NCI-H2081 (cell line): ENCODE measurements at places on chromosomes 11 and 22.

DNA sequence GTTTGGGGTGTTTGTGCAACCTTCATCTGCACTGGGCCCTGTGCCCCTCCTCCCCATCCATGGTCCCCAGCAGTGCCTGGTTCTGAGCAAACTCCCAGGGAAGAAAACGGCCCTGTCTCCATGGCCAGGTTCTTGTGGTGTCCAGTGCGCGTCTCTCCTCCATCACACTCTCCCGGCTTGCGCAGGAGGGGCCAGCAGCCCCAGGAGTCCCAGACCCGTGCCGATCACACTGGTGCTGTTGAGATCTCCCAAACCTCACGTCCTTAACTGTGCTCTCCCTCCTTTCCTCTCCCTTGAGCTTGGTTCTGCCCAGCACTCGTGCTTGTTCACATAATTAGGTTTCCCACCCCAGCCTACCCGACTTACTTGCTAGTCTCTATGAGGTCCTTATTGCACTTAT is 10.9 kb upstream of the GRK2 start:
- no peak for DNase-seq

- no peak for DNase-seq
These were observed 61.8 kb downstream of the SNX19 start for GRCh38 chr11:130854483-130854882.

DNA sequence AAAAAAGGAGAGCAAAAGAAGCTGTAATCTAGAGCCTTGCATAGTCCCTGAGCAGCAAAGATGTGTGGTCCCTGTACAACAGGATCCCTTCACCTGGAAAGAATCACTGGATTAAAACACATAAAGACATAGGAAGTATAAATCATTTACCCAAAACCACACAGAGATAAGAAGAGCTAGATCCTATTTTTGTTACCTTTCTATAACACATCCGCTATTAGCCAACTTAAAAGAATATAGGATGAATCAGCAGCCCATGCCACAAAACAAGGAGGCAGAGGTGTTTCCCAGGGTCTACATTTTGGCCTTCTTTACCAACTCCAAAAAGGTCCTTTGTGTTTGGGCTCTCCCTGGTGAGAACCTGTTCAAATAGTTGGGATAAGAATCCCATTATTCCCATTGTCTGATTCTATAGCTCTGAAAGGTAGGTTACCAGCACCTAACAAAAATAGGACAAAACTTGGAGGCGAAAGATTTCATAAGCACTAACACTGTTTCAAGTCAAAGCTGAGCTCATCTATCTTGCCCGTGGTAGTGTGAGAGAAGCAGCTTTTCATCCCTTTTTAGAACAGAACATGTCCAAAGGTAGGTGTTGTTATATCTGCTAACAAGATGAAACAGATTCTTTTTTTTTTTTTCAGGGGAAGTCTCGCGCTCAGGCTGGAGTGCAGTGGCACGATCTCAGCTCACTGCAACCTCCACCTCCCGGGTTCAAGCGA is 26.8 kb downstream of the PAK1 start:
- DNase-seq, result no peak

GRCh38 chr22:42869888-42870480 is 12.9 kb upstream of the ARFGAP3 start:
- no peak for DNase-seq

DNA sequence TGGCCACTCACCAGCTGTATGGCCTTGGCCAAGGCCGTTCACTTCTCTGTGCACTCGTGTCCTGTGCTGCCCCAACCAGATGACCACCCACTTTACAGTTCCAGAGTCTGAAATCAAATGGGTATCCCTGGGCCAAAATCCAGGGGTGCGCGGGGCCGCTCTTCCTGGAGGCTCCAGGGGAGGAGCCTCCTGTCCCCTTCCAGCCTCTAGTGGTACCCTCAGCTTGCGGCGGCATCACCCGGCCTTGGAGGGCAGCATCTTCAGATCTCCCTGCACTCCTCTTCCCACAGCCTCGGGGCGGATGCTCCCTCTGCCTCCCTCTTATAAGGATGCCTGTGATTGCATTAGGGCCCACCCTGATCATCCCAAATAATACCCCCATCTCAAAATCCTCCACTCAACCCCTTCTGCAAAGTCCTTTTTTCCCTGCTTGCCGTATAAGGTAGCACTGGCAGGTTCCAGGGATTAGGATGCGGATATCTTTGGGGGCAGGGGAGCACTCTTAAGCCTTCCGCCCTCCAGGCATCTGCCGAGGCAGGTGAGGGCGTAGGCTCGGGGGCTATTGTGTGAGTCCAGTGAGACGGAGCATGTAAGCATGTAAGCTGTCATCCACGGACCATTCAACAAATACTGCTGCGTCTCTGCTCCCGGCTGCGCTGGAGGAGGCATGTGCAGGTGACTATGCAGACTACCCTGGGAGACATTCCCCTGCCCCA is 24.4 kb upstream of the SHISAL1 start:
- peak; percentile 67 for DNase-seq

GRCh38 chr11:62033191-62034035 is 66.0 kb upstream of the FTH1 start:
- no peak for DNase-seq

DNA sequence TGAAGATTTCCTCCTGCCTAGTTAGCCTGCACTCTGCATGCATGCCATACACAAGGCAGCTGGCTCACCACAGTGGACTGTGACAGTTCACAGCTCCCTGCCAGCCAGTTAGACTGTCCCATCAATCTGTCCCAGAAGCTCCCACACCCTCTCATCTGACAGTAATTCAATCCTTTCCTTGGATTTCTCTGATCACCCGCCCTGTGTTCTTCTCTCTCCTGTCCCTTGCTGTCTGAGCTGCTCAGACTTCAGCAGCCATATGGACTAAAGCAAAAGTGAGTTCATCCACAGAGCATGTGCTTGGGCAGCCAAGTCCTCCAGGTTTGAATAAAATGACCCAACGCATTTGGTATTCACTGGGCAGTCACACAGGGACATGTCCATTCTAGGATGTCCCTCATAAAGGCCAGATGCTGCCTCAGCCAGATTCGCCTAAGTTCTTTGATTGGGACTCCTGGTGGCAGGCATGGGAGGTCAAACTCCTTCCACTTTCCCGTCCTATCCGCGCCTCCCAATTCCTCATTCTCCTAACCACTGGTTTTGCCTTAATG is 54.5 kb upstream of the ZBTB44 start:
- no peak for DNase-seq

DNA sequence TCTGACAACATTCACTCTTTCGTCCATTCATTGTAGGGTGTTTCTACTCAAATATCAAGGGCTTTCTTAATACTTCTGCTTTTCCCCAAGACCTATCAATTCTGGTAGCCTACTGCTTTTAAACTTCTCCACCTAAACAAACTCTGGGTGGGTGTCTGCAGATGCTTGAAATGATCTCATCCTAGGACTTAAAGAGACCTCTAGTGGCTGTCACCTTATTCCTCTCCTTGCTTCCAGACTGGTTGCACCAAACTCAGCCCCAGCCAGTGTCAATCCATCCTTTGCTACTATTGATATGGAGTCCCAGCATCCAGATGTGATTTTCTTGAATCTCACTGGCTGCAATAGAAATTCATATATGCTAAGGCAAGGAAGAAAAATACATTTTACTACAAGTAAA is 274.7 kb downstream of the NXPE2 start:
- DNase-seq, result no peak

GRCh38 chr11:110113505-110113904 is 20.3 kb downstream of the ZC3H12C start:
- no peak for DNase-seq

GRCh38 chr11:931385-931784 is 5.7 kb downstream of the AP2A2 start:
- no peak for DNase-seq

GRCh38 chr11:11968511-11969280 is 39.7 kb downstream of the DKK3 start:
- DNase-seq, result no peak

DNA sequence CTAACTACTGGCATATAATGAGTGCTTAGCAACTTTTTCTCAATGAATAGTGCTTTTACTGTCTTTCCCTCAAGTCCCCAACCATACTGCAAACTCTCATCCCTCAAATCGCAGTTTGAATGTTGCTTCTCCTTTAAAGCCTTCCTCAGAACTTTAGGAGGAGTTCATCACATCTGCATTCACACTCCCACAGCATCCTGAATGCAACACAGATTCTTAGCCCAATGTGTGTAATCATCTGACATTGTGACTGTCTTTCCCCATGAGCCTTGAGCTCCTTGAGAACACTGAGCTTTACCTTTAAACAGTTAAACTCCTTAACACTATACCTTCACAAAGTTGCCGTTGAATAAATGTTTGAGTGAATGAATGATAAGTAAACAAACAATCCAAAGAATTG is 81.7 kb upstream of the FAM181B start:
- no peak for DNase-seq

DNA sequence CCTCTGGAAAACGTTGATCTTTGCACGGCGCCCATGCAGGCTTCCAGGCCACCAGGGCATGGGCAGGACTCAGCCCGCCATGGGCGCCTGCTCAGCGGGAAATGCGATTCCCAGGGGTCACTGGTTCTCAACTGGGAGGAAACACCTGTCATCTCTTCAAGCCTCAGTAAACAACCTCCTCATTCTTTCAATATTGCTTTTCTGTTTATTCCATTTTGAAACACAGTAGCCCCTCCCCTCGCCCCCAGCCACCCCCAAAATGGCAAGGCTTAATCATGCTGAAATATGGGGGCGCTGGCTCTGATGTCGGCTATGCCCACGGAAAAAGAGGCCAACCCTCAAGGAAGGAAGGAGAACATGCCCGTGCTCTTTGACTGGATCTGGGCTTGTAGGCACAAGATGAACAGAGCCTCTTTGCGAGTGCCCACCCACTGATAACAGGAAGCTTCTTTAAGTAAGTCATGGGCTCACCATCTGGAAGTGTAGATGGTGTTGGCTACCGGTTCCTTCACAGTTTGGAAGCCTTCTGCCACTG is 594 bp upstream of the POU2AF1 start:
- no peak for DNase-seq

GRCh38 chr11:41955066-41955465 is 495.6 kb upstream of the LRRC4C start:
- DNase-seq, result no peak

GRCh38 chr22:45885171-45885840 is 91.7 kb downstream of the WNT7B start:
- no peak for DNase-seq

DNA sequence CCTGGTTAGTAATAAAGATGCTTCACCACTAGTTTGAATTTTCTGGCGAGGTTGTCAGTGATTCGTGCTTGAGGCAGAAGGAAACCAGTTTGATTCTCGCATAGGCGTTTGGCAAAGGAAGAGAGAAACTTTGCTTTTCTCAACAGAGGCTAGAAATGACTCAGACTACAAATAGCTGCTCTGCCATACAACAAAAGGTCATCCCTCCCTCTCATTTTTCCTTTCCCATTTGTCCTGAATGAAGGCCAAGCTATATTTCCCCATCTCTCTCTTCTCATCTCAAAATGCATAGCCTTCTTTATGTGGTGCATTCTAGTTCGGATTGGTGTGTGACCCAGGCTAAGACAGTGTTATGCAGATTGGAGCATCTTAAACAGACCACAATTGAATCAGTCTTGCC is 741.4 kb downstream of the NTM start:
- DNase-seq, result no peak

DNA sequence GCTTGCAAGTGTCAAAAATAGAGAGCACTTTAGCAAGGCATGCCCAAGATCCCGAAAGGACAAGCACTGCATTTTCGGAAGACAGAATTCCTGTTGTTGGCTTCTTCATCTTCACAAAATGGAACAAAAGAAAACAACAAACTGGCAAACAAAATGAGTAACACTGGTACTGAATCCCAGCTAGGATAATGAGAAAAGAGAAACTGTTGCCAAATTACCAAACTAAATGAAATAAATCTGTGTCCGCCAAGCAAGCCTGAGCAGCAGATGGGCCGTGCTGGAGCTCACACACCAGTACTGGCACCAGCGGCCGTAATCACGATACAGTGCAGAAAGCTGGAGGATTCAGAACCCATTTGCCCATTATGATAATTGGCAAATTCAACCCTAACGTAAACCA is 30.6 kb downstream of the TUB start:
- no peak for DNase-seq

GRCh38 chr11:67057205-67057672 is 592 bp downstream of the RHOD start:
- no peak for DNase-seq

DNA sequence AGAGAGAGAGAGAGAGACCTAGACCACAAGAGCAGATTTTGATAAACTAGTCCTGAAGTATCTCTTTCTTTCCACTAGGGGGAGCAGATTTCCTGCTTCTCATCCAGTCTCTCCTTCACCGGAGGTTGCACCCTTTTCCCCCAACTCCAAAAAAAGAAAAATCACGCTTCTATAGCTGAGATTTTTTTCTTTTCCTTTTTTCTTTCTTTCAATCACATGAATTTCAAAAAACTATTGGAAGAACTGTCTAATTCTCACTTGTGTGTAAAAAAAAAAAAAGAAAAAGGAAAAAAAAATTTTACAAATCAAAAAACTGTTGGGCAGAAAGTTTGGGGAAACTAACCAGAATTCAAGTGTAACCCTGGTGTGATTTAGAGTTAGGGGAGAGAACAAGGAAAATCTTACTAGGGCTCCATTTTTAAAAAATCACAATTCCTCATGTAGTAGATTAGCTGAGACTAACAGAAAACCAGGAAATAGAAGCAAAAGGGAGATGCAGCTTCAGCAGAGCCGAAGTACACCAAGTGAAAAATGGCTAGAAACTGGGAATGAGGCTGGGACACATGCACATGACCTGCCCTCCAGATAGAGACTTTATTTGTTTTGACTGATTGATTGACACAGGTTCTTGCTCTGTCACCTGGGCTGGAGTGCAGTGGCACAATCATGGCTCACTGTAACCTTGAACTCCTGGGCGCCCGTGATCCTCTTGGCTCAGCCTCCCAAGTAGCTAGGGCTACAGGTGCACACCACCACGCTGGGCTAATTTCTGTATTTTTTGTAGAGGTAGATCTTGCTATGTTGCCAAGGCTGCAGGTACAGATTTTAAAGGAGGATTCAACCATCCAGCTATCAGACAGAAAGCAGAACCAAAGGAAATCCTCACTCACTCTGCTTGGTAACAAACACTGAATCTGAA is 27.1 kb downstream of the SDHD start:
- DNase-seq, result peak; percentile 72

- DNase-seq, result no peak
These were observed 1.1 kb downstream of the SLC43A3 start for GRCh38 chr11:57425565-57426438.
